ENCODE measurements at places on chromosomes 6 and 20.
A peak's percentile ranks its signal among the peaks of the same experiment; 100 is the strongest.

- DNase-seq = no peak
- H3K4me1 ChIP-seq = peaks cover 17% of the 10 kb centered on the region
- peak overlapping the region; percentile 37 for H3K27ac ChIP-seq
- H3K36me3 ChIP-seq = peaks cover 59% of the 10 kb centered on the region
Measured at GRCh38 chr20:62887152-62887859, 25.7 kb upstream of the TCFL5 start.

- no peak overlapping the region for H3K4me3 ChIP-seq
- no peak overlapping the region for H3K27ac ChIP-seq
- no peaks in the 10 kb centered on the region for H3K36me3 ChIP-seq
- H3K27me3 ChIP-seq = no peaks in the 10 kb centered on the region
- no peak for DNase-seq
Measured at GRCh38 chr6:148495029-148495428, 152.4 kb downstream of the SASH1 start.

- no peak overlapping the region for H3K4me3 ChIP-seq
- H3K27ac ChIP-seq = no peak overlapping the region
Measured at GRCh38 chr6:13038741-13039190, 289.6 kb downstream of the TBC1D7 start.

DNA sequence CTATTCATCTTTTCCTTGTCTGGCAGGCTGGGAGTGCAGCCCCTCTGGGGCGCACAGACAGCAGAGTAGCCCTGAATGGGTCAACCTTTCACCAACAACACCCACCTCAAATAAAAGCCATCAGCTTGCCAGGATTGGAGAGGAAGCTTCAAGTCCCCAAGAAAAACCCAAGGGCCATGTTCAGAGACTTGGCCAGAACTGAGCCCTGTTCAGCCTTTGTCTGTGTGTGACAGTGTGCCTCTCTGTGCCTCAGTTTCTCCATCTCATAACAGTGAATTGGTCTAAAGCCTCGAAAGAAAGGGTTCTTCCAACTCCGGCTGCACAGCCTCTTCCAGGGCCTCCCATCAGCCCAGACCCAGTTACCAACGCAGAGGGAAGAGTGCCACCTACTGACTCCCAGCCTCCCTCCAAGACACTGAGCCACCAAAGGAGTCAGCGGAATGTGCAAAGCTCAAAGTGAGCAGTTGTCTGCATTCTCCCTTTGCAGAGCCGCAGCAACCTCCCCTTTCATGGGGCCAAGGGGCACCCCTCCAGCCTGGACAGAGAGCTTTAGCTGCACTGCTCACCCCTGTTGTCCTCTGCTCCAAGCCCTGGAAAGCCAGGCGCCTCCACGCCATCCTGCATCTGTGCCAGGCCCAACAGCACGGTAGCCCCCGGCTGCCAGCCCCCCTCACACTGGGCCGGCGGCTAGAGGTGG, 82.7 kb upstream of the TOP1 start:
- DNase-seq = peak; percentile 80
- H3K27ac ChIP-seq = no peak overlapping the region
- H3K4me1 ChIP-seq = peaks cover 9% of the 10 kb centered on the region

DNA sequence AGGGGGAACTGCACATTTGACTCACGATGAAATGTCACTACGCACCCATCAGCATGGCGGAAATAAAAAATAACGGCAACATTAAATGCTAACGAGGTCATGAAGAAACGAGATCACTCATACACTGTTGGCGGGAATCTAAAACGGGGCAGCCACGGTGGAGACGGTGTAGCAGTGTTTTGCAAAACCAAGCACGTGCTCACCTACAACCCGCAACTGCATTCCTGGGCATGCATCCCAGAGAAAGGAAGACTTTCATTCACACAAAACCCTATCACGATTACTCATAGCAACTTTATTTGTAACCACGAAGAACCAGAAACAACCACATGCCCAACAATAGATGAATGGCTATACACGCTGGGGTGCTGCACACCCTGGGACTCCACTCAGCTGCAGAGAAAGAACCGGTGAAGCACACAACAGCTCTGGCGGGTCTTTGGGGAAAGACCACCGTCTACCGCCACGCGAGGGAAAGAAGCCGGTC, 77.0 kb downstream of the YTHDF1 start:
- H3K4me1 ChIP-seq = no peaks in the 10 kb centered on the region
- H3K27me3 ChIP-seq = peaks cover 31% of the 10 kb centered on the region
- H3K27ac ChIP-seq = no peak overlapping the region

- H3K36me3 ChIP-seq = no peaks in the 10 kb centered on the region
- no peak for DNase-seq
- H3K4me3 ChIP-seq = no peak overlapping the region
- H3K27me3 ChIP-seq = no peaks in the 10 kb centered on the region
- H3K27ac ChIP-seq = no peak overlapping the region
Measured at GRCh38 chr6:95120984-95121383, 456.4 kb upstream of the MANEA start.

DNA sequence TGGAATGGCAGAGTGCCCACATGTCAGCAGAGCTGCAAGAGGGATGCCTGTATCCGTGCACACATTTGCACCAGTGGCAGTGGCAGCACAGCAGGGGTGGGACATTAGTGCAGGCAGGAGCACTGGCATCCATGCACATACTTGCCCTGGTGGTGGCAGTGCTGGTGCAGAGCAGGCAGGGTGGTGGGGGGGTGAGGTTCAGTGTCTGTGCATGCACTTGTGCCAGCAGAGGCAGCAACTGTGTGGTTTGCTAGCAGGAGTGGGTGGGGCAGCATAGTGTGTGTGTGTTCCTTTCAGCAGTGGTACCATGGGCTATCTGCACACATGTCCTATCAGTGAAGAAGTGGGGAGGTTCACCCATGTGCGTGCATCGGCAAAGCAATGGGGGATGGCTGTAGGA, 151.6 kb downstream of the EPM2A start:
- H3K4me3 ChIP-seq = no peak overlapping the region
- no peaks in the 10 kb centered on the region for H3K36me3 ChIP-seq
- H3K27ac ChIP-seq = no peak overlapping the region

DNA sequence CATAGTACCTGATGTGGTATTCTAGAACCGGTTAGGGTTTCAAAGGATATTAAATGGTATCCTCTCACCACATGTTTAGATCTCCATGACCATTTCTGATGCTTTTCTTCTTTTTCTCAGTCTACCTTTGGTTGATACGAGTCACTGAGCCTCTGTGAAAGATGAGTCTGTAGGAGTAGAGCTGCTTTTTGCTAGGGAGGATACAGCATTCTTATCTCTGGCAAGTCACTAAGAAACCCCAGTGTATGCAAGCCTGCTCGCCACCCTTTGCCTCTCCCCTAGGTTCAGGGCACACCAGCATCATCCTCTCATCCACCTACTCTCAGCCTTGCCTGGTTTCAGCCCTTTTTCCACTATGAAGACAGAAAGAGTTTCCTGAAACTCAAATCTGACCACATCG, 89.9 kb downstream of the MTFR2 start:
- H3K27ac ChIP-seq = no peak overlapping the region
- no peak for DNase-seq
- no peaks in the 10 kb centered on the region for H3K4me1 ChIP-seq
- no peaks in the 10 kb centered on the region for H3K36me3 ChIP-seq

- H3K27ac ChIP-seq = peak overlapping the region; percentile 23
- H3K27me3 ChIP-seq = no peaks in the 10 kb centered on the region
- H3K4me1 ChIP-seq = no peaks in the 10 kb centered on the region
Measured at GRCh38 chr6:105934708-105935107, 151.4 kb upstream of the PRDM1 start.

DNA sequence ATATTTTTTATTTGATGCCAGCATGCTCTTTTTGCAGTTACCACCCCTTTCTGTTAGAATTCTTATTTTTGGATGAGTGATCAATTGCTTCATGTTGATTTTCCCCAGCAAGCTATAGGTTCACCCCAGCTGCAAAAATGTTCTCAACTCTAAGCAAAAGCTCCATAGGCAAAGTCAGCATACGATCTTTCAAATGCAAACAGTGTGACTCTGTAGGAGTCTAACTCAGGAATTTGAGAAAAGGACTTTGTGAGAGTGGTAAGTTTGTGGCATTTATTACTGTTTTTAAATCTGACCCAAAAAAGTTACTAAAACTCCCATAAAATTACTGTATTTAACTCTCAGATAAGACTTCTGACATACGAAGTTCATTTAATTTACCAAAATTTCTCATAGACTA, 134.9 kb upstream of the HSF2 start:
- H3K27ac ChIP-seq = no peak overlapping the region
- no peaks in the 10 kb centered on the region for H3K27me3 ChIP-seq
- no peaks in the 10 kb centered on the region for H3K4me1 ChIP-seq
- no peaks in the 10 kb centered on the region for H3K36me3 ChIP-seq
- no peak overlapping the region for H3K4me3 ChIP-seq
- DNase-seq = no peak

- H3K27ac ChIP-seq = no peak overlapping the region
- no peak overlapping the region for H3K4me3 ChIP-seq
- H3K4me1 ChIP-seq = no peaks in the 10 kb centered on the region
- no peak for DNase-seq
- H3K36me3 ChIP-seq = no peaks in the 10 kb centered on the region
Measured at GRCh38 chr6:81241126-81242041, 511.1 kb downstream of the TENT5A start.

- DNase-seq = no peak
- no peak overlapping the region for H3K4me3 ChIP-seq
- no peaks in the 10 kb centered on the region for H3K4me1 ChIP-seq
- H3K27ac ChIP-seq = no peak overlapping the region
Measured at GRCh38 chr6:168903613-168904345, 349.9 kb downstream of the THBS2 start.

GRCh38 chr20:9112541-9113515, 43.9 kb downstream of the PLCB4 start:
- no peak for DNase-seq
- no peaks in the 10 kb centered on the region for H3K4me1 ChIP-seq
- no peak overlapping the region for H3K27ac ChIP-seq
- no peaks in the 10 kb centered on the region for H3K27me3 ChIP-seq
- no peak overlapping the region for H3K4me3 ChIP-seq

GRCh38 chr6:36688063-36688738, 9.4 kb upstream of the RAB44 start:
- H3K27ac ChIP-seq = no peak overlapping the region
- peaks cover 43% of the 10 kb centered on the region for H3K36me3 ChIP-seq
- peaks cover 57% of the 10 kb centered on the region for H3K4me1 ChIP-seq
- no peak overlapping the region for H3K4me3 ChIP-seq
- DNase-seq = no peak

DNA sequence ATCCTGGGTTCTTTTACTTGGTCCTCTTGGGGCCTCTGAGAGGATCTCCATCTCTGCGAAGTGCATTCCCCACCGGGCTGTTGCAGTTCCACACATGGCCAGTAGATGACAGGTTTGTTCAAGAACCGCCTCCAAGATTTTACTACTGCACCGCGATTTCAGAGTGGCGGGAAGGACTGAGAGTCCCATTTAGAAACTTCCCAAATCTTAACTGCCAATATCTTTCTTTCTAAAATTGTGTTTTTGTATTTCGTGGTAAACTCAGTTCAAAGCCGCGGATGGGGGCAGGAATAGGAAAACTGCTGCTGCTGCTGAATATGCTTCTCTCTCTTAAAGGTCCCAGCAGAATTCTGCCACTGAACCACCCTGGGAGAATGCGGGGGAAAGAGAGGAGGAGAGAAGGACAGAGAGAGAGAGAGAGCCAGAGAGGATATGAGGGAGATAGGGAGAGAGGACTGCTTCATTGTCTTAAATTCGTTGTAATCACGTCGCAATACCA, 8.6 kb upstream of the BTNL2 start:
- H3K36me3 ChIP-seq = no peaks in the 10 kb centered on the region
- no peak overlapping the region for H3K27ac ChIP-seq
- peak; percentile 88 for DNase-seq

GRCh38 chr20:59835057-59835447, 98.4 kb downstream of the SYCP2 start:
- no peak overlapping the region for H3K4me3 ChIP-seq
- peaks cover 11% of the 10 kb centered on the region for H3K4me1 ChIP-seq
- DNase-seq = peak; percentile 22
- peaks cover 81% of the 10 kb centered on the region for H3K27me3 ChIP-seq
- H3K36me3 ChIP-seq = no peaks in the 10 kb centered on the region
- peak overlapping the region; percentile 9 for H3K27ac ChIP-seq

GRCh38 chr6:13412639-13413465, 74.5 kb downstream of the GFOD1 start:
- no peaks in the 10 kb centered on the region for H3K4me1 ChIP-seq
- H3K4me3 ChIP-seq = no peak overlapping the region
- no peaks in the 10 kb centered on the region for H3K27me3 ChIP-seq
- peaks cover 4% of the 10 kb centered on the region for H3K36me3 ChIP-seq
- H3K27ac ChIP-seq = no peak overlapping the region

DNA sequence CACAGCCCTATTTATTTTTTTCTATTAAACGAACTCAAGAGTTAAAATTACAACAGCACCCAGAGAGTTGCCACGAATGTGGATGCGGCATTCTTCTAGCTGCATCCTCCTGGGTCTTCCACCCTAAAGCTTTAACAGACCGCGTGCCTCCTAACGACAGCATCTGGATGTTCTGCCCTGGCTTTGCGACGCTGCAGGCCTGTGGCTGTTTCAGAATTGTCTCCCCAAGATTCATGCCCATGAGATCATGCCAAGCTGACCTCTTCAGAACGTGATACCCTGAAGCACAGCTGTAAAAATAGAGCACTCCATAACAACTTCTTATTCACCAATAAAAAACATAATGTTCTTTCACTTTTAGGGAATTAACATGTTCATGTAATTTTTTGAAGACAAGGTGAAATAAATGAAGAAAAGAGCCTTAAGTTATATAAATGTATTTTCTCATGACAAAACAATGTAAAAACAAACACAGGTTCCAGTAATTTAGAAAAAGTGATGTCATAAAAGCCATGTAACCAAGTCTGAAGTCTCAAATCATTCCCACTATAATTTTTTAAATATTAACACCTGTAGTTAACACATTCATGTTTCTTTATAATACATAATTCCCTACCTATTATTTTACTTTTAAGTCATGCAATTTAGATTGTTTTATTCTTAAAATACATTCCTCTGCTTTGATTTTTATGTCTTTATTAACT, 26.5 kb downstream of the HIVEP2 start:
- H3K27me3 ChIP-seq = no peaks in the 10 kb centered on the region
- H3K27ac ChIP-seq = no peak overlapping the region
- peaks cover 49% of the 10 kb centered on the region for H3K4me1 ChIP-seq
- DNase-seq = no peak

DNA sequence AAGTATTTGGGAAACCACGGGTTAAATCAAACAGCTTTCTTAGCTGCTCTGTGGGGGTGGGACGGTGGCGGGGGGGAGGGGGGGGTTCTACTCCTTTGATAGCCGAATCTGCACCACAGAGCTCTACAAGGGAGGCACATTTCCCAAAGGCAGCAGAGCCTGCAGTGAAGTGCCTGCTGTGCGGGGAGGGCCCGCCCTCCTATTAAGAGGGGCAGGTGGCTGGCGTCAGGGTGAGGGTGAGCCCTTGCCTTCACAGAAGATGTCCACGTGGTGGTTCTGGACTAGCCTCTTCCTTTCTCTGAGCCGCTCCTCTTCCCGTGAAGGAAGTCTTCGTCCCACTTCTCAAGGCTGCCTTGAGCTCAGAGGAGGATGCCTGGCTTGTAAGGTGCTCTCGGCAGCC, 174.9 kb upstream of the THBS2 start:
- DNase-seq = no peak
- H3K4me1 ChIP-seq = no peaks in the 10 kb centered on the region
- H3K27ac ChIP-seq = peak overlapping the region; percentile 32
- no peaks in the 10 kb centered on the region for H3K27me3 ChIP-seq

All from spleen (tissue), 13 donors.